ENCODE measurements at places on chromosomes 5 and 9.

GRCh38 chr9:23695572-23695971 is 130.5 kb downstream of the ELAVL2 start:
- no peak for DNase-seq

GRCh38 chr5:41795125-41795524 is 75.1 kb downstream of the OXCT1 start:
- no peak for DNase-seq

DNA sequence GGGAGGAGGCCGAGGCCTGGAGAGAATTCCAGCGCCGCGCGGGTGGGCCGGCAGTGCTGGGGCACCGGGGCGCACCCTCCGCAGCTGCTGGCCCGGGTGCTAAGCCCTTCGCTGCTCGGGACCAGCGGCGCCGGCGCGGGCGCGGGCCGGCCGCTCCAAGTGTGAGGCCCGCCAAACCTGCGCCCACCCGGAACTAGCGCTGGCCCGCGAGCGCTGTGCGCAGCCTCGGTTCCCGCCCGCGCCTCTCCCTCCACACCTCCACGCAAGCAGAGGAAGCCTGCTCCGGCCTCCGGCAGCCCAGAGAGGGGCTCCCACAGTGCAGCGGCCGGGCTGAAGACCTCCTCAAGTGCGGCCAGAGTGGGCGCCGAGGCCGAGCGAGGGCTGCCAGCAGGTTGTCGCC is 7.7 kb upstream of the SRFBP1 start:
- DNase-seq = no peak

DNA sequence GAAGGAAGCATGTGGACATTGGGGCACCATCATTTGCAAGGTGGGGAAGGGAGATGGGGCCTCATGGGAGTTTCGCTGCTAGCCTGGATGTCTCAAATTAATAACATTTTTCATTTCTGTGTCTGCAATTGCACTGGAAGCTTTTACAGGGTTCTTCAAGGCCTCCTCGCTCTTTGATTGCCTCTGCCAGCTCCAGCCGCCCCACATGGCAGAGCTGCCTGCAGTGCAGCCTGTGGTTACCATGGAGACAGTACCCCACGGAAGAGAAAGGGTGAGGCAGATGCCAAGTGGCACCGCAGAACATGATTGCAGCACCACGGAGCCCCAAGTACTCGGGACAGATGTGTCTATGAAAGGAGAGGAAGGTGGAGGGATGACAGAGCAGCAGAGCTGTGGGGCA is 25.4 kb downstream of the CTNND2 start:
- DNase-seq = no peak

GRCh38 chr9:126720036-126720435 is 84.8 kb upstream of the ZBTB43 start:
- no peak for DNase-seq

GRCh38 chr5:77437194-77437593 is 54.9 kb downstream of the WDR41 start:
- no peak for DNase-seq

- DNase-seq = peak; percentile 67
Measured at GRCh38 chr9:107251756-107252322, 31.2 kb upstream of the RAD23B start.

GRCh38 chr5:92470770-92471169 is 1087.7 kb upstream of the ARRDC3 start:
- no peak for DNase-seq

- no peak for DNase-seq
Measured at GRCh38 chr5:148910686-148911361, 84.4 kb downstream of the ADRB2 start.

GRCh38 chr9:69331444-69331843 is 6.4 kb downstream of the ENTREP1 start:
- DNase-seq = no peak

GRCh38 chr9:127976498-127976897 is 4.3 kb downstream of the EEIG1 start:
- DNase-seq = no peak

Data from femur (tissue), 1 donor.